ENCODE measurements at places on chromosomes 6 and 20.

GRCh38 chr6:133817460-133818047 lies 71.4 kb upstream of the TCF21 start:
- DNase-seq: no peak

- no peak for DNase-seq
Measured at GRCh38 chr6:40505191-40505810, 81.9 kb downstream of the LRFN2 start.

- DNase-seq: no peak
Measured at GRCh38 chr6:166600931-166601330, 14.5 kb upstream of the RAMACL start.

DNA sequence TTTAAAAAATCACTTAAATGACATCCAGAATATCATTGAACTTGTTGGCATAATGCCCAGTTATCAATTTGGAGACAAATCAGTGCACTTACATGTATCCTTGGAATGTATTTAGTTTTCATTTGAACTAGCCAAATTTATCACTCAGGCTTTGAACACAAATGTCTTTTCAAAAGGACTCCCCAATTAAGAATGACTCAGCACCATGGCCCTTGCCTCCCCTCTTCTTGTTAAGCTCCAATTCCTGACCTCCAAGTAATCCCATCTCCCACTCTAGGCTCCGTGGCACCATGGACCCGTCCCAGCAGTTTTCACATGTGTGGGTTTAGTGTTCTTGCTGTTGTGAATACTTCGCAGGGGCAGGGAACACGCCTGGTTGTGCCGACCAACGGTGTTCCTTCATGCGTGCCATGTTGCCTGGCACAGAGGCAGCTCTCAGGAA lies 2.7 kb downstream of the AKAP12 start:
- no peak for DNase-seq

DNA sequence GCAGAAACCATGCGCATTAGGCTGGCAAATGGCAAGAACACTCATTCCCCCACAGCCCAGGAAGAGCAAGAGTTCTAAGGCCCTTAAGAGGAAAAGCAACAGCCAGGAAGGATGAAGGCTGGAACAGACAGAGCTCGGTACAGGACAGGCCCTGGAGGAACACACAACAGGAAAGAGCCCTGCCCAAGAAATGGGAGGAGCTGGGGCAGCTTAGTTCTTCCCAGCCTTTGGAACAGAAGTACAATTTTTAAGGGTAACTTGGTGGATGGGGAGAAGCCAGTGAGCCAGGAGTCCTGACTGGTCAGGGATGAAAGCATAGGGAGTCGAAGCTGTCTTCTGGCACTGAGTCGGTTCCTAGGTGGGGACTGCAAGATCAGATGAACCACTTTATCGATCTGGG lies 32.4 kb downstream of the OR2B2 start:
- DNase-seq: no peak

DNA sequence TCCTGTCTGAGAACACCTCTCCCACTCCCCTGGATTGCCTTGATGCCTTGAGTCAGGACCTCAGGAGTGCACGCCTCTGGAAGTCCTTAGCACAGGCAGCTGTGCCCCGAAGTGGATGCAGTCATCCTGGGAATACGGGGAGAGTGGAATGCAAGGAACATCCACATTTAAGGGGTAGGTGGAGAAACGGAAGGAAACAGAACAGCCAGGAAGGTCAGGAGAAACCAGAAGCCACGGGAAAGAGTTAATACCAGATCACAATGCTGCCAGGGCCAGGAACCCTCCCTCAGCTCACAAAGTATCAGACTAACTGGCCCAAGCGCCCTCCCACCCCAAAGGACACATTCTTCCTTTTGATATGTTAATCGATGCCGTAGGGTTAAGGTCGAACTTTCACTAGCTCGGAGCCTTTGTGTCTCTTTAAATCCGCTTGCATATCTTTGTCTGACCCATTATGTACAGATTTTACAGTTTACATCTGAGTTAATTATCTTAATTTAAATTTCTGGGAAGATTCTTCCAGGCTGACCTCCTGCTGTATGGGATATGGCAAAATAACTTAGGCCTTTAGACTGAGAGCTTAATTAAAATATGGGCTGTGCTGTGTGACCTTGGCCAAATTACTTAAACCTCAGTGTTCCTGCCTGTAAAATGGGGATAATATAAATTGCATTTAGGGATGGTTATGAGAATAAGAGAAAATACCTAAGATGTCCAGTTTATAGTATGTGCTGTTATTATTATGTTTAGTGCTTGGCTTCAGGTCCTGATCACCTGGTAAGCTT lies 24.0 kb upstream of the CCND3 start:
- DNase-seq: no peak

GRCh38 chr6:47047479-47048407 lies 5.6 kb upstream of the ADGRF1 start:
- DNase-seq: peak; percentile 87

GRCh38 chr6:152669895-152670294 lies 27.8 kb upstream of the MYCT1 start:
- peak; percentile 58 for DNase-seq

DNA sequence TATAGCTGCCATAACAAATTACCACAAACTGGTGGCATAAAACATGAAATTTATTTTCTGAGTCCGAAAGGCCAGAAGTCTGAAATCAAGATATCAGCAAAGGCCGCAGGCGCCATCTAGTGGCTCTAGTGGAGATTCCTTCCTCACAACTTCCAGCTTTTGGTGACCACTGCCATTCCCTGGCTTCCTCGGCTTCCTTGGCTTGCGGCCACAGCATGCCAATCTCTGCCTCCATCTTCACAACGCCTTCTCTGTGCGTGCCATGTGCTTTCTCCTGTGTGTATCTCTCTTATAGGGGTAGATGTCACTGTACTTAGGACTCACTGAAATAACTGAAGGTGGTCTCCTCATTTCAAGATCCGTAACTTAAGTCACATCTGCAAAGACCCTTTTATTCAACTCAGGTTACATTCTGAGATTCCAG lies 5.4 kb upstream of the PLAGL1 start:
- DNase-seq: peak; percentile 88

DNA sequence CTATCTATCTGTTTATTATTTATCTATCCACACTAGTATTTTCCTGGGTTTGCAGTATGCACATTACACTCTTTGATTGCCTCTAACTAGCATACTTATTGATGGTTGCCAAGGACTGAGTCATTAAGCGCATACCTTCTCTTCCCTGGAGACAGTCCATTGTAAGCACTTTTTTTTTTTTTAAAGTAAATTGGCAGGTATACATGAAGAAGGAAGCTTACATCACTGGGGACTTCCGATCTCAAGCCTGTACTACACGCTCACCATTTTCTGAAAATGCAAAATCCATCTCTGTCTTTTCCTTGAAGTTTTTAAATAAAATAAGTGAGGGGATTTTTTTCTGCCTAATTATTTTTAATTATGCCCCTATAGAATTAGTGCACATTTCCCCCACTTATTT lies 63.5 kb downstream of the HMGN3 start:
- DNase-seq: no peak

GRCh38 chr6:143673669-143674068 lies 4.1 kb upstream of the PHACTR2 start:
- peak; percentile 75 for DNase-seq

GRCh38 chr20:45821947-45822346 lies 5.2 kb downstream of the TNNC2 start:
- no peak for DNase-seq

- DNase-seq: no peak
Measured at GRCh38 chr20:11296221-11296620, 621.5 kb upstream of the BTBD3 start.

GRCh38 chr6:138218449-138218848 lies at the start of gene PBOV1:
Gene PBOV1 (minus strand): TSS chr6:138218491. CDS start chr6:138218395, 96 bp downstream.
- DNase-seq: no peak

- DNase-seq: no peak
Measured at GRCh38 chr20:32918296-32918695, 59.6 kb downstream of the EFCAB8 start.

GRCh38 chr20:39894067-39894466 lies 795.0 kb downstream of the MAFB start:
- DNase-seq: no peak

Measured in RKO (cell line).